ENCODE measurements at places on chromosomes 4 and X.
A peak's percentile ranks its signal among the peaks of the same experiment; 100 is the strongest.

- DNase-seq, result peak; percentile 25
Measured at GRCh38 chr4:80071604-80072227, 1.3 kb downstream of the ANTXR2 start.

DNA sequence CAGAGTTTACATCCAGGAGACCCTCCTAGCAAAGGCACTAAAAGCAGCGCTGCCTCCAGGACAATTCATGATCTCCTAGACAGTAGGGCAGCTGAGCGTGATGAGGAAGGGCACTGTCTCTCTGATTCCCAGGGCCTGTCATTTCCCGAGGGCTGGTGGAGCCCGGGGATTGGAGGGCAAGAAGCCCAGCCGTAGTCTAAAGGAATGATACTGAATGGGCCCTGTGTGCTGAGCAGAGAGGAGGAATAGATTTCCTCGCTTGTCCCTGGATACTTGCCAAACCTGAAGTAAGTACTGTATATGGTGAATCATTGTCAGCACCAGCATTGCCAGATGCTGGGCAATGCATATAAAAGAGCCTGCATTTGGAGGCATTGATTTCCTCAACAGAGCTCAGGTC, 88.0 kb upstream of the SLITRK2 start:
- DNase-seq, result no peak

GRCh38 chr4:3487861-3488260, 24.8 kb downstream of the DOK7 start:
- DNase-seq, result no peak

DNA sequence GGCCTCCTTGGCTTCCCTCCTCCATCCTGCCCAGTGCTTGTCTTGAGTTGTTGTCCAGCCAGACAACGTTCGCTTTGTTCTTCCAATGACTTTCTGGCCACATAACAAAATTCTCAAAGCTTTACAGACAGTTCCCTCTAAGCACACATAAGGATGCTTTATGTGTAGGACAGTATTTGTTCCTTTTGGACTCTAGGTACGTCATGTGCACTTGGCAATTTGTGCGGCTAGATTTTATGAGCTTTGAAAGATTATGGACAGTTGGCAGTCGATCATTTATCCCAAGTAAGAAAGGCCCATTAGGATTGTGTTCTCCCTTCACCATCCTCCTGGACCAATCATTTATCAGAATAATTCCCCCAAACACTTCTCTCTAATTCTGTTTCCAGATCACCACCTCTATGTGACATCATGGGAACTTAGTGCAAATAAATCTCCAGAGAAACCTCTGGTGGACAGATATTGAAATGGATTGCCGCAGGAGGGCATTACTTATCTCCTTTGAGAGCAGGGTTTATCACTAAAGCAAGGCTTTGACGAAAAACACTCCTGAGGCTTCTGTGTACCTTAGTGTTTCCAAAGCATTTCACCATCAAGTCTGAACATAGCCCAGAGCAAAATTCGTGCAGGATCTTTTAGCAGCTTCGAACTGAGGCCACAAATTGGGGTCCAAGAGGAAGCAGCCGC, 77.4 kb upstream of the BMPR1B start:
- no peak for DNase-seq

DNA sequence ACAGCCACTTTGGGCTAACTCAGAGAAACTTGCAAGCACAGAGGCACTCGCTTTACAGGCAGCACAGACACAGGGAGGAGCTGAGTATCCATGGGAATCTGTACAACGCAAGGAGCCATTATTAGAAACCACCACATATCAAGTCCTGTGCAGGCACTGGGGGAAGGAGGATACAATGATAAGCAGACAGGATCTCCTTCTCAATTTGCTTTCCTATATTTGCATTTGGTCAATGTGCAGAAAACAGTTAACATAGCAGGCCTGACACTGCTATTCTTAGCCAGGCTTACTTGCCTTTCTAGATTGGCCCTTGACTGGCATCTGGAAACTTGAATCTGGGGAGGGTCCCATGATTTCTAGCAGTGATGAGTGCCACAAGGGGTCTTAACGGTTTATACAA, 65.8 kb downstream of the TEC start:
- no peak for DNase-seq

- no peak for DNase-seq
Measured at GRCh38 chr4:19659101-19659500, 592.6 kb upstream of the SLIT2 start.

DNA sequence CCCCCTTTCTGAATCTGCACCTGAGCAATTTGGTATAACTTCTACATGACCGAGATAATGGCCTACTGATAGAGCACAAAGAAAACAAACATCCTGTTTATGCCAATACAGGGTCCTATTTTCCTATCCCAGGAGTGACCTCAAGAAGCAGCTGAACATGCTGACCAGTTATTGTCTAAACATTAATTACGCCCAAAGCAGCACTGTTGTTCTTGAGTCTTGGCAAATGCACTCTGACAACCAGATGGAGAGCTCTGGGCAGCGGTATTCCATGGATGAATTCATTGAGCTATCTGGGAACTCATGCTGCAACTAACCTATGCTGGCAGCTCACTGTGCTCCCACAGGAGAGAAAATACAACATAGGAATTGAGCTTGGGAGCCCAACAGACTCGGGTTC, 52.6 kb downstream of the PCYT1B start:
- DNase-seq, result no peak

- DNase-seq, result no peak
Measured at GRCh38 chrX:4239650-4240540, 526.4 kb upstream of the PRKX start.

DNA sequence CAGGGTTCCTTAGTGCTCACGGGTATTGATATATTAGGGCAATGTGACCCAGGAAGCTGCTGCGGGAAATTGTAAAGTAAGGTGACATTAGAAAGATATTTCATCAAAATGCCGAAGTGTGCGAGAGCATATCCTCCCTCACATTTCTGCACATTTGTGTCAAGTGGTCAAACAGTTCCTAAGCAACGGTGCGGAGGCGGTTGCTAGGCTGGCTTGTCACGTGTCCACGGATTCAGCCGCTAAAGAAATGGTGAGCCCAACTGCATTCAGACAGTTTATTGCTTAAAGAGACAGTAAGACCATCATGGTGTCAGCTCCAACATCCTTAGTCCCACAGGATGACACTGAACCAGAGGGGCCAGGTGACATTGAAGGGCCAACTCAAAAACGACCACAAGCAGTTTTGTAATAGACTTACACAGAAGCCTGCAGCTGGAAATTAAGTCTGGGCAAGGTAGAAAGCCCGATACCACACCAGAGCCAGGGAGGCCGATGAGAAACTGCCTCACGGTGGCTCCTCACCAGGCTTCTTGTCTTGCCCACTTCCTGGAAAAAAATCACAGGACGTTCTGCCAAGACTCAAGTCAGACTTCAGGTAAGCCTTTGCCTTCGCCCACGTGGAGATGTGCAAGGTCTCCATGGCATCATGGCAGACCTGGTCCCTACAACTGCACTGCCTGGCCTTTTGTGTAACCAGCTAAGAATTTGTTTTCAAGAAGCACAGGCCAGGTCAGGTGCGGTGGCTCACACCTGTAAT, 50.4 kb downstream of the USP11 start:
- DNase-seq, result peak; percentile 61

DNA sequence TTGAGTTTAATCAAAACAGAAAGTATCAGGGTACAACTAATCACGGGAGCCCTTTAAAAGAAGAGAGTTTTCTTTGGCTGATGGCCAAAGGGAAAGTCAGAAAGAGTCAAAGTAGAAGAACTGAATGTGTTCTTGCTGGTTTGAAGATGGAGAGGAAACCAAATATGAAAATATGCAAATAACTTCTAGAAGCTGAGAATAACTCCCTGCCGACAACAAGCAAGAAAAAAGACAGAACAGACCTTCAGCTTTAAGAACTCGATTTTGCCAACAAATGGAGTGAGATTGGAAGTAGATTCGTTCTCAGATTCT, 903.8 kb downstream of the STIM2 start:
- no peak for DNase-seq

DNA sequence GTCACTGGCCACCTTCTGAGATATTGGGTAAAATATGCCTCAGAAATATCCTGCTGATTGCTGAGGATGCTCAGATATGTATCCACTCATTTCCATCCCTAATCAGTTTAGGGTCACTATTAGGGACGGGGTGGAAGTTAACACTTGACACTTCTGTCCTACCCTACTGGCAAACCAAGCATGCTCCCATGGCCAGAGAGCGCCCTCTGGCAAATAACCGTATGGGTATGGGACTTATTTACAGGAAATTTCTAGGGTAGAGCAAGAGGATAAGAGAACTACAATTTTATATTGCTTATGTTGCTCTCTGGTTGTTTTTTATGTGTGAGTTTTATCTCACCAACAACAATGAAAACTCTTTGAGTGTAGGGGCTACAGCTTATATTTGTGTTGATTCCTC, 86.8 kb upstream of the TSPAN7 start:
- DNase-seq, result no peak

GRCh38 chrX:133523526-133523925, 108.2 kb upstream of the GPC4 start:
- DNase-seq, result no peak

DNA sequence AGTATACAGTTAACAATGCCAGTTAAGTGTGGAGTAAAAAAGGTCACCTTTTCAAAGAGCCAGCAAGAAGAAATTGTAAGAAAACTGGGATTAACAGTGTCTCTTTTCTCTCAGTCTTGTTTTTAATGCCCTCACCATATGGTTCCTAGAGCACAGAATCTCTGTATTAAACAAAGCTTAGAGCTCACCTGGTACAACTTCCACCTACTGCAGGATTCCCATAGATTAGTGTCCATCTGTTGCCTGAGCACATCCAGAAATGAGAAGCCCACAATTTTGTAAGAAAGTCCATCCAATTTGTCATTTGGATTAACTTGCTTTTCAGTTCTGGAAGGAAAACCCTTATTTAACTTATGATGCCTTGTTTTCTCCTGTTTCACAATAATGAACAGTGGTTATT, 1037.1 kb downstream of the STPG2 start:
- no peak for DNase-seq

DNA sequence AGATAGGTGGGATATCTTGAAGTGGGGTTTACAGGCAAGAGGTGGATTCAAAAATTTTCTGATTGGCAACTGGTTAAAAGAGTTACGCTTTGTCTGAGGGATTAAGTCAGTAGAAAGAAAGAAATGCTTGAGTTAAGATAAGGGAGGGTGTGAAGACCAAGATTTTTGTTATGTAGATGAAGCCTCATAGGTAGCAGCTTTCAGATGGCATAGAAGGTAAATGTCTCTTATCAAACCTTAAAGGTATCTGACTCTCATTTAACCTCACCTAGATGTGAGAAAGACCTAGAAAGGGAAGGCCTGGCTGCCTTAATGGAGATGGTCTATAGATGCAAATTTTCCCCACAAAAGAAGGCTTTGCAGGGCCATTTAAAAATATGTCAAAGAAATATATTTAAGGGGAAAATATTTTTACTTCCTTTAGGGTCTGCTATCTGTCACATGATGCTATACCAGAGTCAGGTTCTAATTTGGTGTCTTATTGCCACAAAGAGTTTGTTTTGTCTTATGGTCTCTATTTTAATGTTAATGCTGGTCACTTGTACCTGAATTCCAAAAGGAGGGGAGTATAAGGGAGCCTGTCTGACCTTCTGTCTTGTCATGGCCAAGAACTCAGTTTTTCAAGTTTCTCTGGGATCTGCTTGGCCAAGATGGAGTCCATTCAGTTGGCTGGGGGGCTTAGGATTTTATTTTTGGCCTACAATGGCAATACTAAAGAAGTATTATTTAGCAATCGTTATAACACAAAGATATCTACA, 699.1 kb upstream of the AMOT start:
- no peak for DNase-seq

DNA sequence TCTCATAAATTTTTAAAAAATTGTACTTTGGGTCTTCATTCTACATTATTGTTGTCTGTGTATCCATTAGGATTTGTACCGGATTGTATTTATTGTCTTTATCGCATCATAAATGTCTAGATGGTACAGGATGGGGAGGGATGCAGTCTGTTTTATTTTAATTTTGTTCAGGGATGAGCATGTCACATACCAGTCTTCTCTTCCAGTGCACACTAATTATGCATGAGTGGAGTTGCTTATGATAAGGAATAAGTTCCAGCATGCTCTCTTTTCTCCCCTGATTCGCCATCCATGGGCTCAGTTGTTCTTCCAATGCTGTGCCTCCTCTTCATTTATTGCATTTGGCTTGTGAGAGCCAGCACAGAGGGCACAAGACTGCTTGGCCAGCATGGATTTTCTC, 54.3 kb downstream of the PPEF1 start:
- DNase-seq, result no peak

DNA sequence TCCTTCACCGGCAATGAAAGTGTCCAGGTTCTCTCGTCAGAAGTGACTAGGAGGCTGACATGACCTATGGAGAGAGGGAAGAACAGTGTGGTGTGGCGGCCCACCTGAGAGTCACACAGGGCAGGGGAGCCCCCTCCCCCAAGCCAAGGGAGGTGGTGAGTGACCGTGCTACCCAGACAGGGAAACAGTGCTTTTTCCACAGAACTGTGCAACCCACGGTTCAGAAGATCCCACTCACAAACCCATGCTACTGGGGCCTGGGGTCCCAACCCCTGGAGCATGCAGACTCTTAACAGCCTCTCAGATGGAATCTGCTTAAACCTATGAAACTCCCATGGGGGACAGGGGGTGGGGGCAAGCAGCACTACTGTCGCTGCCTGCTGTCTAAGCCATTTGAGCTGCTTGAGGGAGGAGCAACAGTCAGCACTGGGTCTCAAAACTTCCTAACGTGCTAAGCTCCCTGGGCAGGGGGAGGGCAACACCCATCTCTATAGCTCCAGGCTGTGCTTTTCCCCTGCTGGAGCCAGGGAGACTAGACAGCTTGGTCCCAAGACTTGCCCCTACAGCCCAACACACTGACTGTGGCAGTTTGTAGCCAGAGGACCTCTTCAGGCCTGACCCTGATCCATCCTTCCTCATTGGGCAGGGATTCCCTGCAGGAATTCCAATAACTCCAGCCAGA, 850.4 kb upstream of the AADAT start:
- no peak for DNase-seq

Data from renal cortex interstitium (tissue), 15 donors.